ENCODE measurements at places on chromosomes 5 and 9.

DNA sequence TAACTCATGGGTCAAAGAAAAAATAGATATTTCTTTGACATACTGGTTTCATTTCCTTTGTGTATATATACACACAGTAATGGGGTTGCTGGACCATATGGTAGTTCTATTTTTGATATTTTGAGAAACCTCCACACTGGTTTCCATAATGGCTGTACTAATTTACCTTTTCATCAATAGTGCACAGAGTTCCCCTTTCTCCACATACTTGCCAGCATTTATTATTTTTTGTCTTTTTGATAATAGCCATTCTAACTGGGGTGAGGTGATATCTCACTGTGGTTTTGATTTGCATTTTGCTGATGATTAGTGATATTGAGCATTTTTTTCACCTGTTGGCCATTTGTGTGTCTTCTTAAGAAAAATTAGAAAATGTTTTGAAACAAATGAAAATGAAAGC lies 78.4 kb upstream of the CKMT2 start:
- no peak for DNase-seq

- no peak for DNase-seq
Observed at GRCh38 chr9:80560976-80561375, 989.2 kb downstream of the TLE4 start.

DNA sequence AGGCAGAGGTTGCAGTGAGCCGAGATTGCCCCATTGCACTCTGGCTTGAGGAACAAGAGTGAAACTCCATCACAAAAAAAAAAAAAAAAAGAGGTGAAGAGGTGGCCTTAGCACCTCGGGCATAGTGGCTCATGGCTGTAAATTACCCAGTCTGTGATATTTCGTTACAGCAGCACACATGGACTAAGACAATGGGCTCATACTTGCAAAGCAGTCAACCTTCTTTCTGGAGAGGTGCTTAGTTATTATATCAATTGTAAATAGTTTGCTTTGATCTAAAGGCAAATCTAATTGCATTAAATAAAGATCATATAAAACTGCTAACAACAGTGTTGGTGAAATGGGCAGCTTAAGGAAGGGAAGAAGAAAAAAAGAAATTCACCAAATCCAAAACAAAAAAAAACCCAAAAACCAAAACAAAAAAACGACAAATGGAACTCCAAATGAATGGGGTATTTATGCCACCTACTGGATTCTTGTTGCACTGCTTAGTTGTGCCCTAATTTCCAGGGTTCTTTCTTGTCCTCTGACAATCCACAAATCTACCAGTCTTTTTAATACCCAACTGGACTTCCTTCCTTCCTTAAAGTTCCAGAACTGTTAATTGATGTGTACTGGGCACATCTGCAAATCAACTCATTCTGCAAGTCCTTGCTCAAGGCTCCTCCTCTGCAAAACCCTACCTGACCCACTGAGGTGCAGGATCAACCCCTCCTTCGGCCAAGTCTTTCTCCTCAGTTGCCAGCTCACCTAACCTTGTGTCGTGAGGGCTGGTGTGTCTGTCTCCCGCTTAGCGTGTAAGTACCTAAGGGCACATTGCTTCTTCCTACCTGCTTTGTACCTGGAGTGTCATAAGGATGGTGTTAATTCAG lies 35.0 kb upstream of the DMRT1 start:
- DNase-seq = no peak

- no peak for DNase-seq
Observed at GRCh38 chr5:124604419-124604818, 142.0 kb downstream of the ZNF608 start.

- no peak for DNase-seq
Observed at GRCh38 chr5:76755779-76756637, 40.1 kb downstream of the F2R start.

DNA sequence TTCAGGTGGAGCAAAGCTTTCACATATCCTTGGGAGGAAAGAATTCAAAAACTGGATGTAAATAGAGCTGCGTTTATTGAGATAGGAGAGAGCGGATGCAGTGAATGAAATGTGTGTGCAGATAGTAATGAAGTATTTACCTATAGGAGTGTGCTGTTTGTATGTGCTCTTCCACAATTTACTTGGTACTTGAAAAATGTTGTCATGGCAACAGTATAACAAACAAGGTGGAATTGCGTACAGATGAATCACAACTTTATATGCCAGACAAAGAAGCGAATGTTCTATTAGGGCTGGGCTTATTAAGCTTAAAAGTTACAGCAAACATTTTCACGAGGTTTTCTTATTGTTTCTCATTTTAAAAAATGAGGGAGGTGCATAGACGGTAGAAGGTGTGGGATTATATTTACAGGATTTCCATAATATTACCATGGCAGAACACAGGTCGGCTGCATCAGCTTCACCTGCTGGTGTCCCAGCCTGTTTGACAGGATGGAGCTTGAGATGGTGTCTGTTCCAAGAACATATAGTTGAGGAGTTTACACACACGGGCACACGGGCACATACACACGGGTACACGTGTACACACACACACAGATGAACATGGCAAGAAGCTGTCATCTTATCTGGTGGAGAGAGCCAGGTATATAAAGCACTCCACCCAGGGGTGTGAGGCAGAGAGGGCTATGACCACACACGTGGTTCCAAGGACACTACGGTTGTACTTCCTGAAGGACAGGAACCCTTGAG lies 155.7 kb downstream of the RMI1 start:
- DNase-seq = no peak

GRCh38 chr5:39761199-39761950 lies 336.6 kb upstream of the DAB2 start:
- DNase-seq = no peak

DNA sequence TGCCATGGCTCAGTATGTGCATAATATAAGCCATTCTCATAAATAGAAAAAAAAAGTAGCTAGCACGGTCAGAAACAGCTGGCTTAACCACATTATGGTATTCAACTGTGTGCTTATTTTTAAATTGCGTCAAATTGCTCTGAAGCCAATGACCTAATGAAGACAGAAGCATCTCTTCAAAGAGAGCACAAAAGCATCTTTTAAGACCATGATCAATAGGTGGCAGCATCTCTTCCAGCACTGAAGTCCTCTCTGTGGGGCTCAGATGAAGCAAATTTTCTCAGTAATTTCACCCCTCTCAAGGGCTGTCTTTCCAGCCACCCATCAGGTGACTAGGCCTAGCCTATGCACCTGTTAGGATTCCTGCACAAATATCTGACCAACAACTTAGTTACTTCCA lies 251.4 kb downstream of the GLIS3 start:
- DNase-seq = no peak

- DNase-seq = no peak
Observed at GRCh38 chr5:143886651-143887638, 75.0 kb downstream of the HMHB1 start.

DNA sequence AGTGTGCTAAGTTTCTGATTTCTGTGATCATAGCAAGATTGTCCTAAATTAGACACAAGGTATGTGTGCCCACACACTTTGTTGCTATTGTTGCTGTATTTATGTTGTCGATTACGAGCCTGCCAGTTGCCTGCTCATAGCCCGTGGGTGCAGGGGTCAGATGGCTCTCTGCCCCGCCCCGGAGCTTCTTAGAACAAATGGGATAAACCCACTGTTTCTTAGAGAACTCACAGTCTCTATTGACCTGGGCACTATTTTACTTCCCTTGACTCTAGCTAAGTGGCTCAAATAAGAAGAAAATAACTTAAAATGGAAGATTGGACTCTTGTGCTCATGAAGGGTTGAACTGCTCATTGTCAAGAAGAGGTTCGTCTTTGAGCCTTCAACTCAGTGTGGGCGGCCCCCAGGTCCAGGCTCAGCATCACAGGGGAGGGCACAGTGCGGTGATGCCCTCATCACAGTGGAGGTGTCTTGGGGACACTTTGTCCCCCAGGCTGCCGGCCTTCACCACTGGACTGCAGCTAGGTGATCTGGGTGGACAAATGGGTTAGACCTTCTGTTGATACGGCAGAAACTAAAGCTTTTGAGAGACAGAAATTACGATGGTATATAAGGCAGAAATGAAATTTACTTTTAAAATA lies 155.5 kb downstream of the TENT4A start:
- DNase-seq = no peak

GRCh38 chr9:99401680-99402504 lies 179.8 kb downstream of the SEC61B start:
- no peak for DNase-seq

DNA sequence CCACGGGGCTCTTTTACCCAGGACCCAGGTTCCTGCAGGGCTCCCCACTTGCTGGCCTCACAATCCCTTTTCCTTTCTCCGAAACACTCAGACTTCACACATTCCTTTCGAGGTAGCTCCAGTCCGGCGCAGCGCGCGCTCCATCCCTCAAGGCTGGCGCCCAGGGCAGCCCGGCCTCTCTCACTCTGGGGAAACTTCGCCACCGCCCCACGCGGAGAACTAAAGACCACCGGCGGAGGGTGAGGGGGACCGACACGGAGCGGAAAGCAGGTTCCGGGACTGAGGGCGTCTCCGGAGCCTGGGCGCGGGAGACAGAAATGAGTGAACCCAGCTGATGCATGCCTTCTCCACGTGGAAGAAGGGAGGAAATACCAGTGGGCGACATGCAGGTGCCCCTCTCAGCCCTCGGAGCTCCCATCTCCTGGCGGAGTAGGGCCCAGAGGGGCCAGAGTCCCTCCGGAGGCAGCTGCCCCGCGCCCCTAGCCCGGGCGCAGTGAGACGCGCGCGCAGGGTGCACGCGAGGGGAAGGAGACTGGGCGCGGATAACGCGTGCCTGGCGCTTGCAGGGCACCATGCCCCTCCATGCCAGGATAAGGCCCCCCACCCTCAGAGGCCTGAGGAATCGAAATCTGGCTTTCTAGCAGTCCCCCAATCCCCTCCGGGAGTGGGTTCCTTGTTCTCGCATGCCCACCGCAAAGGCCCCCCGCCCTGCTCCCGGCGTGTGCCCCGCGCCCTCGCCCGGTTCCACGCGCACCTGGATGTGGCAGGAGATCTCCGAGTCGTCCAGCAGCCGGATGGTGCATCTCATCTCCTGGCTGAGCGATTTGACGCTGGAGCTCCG lies 650 bp downstream of the FRMD3 start:
- no peak for DNase-seq

DNA sequence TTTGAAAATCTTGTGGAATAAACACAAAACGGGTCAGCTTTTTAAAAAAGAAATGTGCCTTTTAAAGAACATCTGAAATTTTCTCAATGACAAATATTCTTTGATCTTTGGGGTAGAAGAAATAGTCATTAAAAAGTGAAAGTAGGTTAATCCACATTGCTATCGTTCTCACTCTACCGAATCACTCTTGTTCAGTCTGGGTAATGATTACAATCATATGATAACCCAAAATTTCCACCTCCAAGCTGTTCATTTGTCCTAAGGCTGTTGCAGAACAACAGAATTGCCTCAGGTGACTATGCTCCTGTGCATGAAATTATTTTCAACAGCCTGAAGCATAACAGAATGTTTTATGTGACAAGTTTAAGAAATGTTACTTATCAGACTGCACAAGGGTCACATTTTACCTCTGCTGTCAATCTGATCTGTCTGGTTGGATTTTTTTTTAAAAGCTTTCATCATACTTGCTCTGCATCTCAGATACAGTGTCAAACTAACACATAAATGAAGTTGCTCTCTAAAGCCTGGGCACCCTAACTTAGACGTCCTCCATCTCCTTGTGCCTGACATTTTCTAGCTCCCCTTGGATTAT lies 227.3 kb downstream of the LURAP1L start:
- DNase-seq = no peak

- no peak for DNase-seq
Observed at GRCh38 chr5:80592105-80592504, 22.0 kb upstream of the ANKRD34B start.

- DNase-seq = no peak
Observed at GRCh38 chr5:142059304-142059940, 46.6 kb upstream of the GNPDA1 start.

DNA sequence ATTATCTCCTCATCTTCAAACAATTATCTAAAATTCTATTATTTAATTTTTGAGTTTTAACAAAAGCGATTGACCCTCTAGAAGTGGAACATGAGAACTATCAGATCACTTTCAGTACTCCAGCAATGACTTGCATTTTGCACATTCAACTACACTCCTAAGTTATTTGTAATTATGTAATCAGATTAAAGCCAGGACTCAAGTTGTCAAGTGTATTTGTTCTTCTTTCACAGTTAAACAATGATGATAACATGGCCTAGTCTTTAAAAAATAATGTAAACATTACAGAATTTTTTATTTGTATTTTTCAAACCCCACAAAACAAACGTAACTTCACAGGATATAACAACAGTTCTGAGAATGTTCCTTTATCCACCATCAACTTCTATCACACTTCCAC lies 2148.9 kb upstream of the ACO1 start:
- DNase-seq = no peak

GRCh38 chr5:142474431-142475094 lies 149.7 kb upstream of the SPRY4 start:
- DNase-seq = no peak

GRCh38 chr5:79075646-79076426 lies 6.3 kb downstream of the BHMT2 start:
- no peak for DNase-seq

DNA sequence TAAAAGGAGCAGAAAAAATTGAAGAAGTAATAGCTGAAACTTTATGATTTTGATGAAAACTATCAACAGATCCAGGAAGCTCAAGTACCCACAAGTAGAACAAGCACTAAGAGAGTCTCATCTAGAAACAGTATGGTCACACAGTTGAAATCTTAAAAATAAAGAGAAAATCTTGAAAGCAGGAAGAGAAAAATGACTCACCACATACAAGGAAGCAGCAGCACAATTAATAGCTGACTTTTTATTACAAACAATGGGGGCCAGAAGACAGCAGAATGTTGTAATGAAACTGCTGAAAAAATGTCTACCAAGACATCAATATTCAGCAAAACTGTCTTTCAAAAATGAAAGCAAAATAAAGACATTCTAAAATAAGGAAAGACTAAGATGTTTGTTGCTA lies 1108.3 kb upstream of the DMAC1 start:
- DNase-seq = no peak

- DNase-seq = no peak
Observed at GRCh38 chr5:112958093-112959088, 18.2 kb upstream of the DCP2 start.

GRCh38 chr5:81314581-81314980 lies 13.2 kb downstream of the ZCCHC9 start:
- no peak for DNase-seq
